ENCODE measurements at places on chromosomes 2 and 18.

DNA sequence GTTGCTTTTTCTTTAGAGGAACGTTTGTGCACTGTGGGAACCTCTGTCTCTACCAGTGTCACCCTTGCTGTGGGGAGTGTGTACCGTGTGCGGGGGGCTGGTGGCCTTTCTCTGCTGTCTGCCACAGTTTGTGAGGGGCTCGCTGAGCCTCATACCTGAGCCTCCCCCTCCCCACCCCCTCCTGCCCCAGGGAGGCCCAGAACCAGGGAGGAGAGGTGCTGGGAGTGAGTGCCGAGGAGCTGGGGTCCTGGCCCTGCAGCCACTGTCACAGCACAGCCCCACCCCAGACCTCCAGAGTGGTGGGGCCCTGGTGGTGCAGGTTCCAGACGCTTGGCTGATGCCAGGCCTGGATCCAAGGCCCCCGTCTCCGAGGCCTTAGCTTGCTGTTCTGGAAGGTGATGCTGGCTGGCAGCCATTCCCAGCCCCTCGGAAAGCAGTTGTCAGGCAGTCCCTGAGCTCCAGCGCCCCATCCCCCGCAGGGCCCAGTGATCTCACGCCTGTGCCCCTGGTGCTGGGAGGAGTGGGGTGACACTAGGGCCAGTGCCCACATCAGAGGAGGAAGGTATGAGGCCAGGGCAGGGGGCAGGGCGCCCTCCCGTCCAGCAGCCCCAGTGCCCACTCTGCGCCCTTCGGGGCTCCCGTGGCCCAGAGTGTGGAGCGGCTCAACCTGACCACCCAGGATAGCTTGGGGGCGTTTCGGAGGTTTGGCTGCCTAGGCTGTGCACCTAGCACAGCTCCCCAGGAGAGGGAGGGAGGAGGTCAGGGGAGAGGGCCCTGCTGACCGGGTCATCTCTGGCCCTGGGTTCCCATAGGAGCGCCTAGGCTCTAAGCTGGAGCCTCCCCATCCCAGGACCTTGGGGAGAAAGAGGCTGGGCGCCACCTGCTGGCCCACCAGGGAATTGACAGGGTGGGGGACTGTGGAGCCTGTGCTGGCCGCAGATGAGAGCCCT lies 53.0 kb upstream of the ALPP start:
- no peak for DNase-seq

- DNase-seq, result no peak
Measured at GRCh38 chr2:173101687-173102086, 26.0 kb downstream of the MAP3K20 start.

DNA sequence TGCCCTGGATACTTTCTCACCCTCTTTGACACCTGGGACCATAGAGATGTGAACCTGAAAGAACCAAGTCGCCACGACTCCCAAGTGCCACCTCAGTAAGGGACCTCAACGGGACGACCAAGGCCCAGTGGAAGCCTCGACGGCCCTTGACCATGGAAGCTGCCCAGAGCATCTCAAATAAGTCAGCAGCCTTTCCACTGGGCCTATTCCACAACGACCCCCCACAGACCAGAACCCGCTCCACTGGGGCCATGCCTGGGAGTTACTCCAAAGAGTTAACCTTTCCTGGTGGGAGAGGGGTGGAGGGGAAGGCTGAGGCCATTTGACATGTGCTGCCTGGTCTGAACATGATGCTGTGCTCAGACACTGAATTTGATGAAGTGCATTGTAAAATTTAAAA lies 146.9 kb downstream of the KLHL29 start:
- DNase-seq, result no peak

GRCh38 chr2:176129813-176130146 lies 275 bp downstream of the HOXD8 start:
- no peak for DNase-seq

- no peak for DNase-seq
Measured at GRCh38 chr18:70234667-70235459, 29.4 kb upstream of the RTTN start.

DNA sequence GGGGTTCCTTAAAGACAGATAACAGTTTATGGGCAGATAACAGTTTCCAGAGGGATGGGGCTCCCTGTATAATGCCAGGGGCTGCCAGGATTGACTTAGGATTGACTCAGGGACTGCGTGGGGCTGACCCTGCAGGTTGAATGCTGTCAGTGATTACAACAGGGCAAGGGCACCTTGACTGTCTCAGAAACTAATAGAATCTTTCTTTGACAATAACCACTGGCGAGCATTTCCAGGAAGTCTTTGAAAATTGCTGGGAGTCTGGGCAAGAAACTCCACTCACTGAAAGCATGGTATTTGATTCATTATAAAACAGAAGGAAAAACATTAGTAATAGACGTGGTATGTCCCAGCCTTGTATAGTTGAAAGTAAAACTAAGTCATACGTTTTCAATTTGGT lies 101.0 kb downstream of the GPD2 start:
- no peak for DNase-seq

DNA sequence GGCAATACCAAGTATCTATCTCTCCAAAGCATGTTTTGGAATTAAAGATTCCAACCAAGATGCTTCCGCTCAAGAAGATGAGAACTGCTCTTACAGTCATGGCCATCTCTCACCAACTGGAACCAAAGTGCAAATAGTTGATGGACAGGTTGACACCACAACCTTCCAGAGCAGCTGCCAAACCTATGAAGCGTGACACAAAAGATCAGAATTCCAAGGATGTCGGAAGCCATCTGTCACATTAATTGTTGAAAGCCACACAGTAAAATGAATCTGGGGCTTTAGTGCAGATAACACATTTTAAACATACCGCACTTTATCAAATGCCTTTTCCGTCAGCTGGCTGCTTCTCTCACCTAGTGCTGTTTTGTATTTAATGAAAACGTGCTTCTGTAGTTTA lies 195.7 kb downstream of the CDH20 start:
- no peak for DNase-seq

DNA sequence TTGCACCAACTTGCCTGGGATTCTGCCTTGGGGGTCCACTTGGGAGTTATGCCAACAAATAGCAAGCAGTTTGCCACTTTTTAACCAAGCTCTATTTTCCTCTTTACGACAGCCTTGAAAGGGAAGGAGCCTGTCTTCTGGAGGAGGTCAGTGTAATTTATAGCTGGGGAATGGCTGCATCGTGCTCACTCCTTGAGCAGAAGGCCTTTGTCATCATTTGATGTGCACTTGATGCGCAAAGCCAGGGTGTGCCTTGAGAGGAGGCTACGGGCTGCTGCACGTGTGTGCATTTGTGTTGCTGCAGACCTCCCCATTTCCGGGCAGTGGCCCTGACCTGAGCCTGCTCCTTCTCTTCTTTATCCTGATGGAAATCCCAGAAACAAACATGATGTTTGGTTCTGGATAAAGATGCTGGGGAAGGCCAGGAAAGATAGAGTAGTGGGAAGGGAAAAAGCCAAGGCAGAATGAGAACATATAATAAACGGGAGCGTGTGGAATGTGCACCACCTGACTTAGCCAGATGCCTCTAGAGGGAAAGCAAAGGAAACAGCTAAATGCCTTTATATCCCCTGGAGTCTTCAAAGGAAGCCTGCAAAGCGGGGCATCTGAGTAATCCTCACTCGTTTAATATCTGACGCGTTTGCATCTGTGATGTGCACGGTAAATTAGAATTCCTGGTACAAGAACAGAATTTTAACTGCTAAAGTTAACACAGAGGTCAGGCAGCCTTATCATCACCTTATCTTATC lies 68.3 kb upstream of the ZNF521 start:
- DNase-seq, result no peak

- peak; percentile 63 for DNase-seq
Measured at GRCh38 chr2:221641181-221641871, 69.2 kb upstream of the EPHA4 start.

DNA sequence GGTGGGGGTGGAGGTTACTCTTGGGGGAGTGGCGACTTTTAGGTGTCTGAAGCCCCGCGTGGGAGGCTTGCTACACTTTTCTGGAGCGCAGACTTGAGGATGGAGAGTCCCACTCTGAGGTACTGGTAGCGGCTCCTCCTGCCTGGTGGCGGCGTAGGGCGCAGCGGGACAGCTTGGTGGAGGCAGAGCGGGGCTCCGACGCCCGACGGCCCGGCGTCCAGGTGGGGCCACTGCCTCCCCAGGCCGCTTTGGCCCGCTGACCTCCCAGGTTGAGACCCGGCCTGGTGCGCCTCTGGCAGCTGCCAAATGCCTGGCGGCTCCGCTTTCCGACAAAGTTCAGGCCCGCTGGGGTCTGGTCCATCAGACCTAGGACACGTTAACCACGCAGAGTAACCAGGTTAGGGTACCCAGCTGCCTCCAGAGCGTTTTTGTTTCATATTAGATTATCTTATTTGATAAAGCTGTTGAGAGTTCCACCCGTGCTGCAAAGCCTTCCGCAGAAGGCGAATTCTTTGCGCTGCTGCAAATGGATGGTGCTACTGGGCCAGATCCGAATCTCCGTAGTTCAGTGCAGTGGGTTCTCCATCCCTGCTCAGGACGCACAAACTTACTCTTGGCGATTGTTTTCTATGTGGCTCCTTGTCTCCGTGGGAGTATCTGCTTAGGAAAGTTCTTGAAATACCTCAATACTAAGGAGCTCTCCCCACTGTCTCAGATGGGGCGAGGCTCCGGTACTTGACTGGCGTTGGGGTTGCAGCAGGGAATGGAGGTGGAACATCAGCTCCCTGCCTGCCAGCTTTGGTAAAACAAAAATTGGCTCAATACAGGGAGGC lies 405.9 kb downstream of the XIRP2 start:
- DNase-seq, result no peak

DNA sequence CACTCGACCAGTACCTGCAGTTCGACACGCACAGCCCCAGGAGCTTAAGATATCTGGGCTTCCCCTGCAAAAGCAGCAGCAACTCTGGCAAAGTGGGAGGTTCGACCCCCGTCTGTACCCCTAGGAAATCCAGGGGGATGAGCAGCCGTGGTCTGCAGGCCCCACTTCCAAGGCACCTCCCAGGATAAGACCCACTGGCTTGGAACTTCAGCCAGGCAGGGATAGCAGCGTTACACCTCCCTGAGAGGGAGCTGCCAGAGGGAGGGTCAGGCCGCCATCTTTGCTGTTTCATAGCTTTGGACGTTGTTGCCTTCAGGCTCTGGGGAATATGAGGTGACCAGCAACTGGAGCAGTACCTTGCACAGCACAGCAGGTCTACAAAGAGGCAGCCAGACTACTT lies 351.1 kb downstream of the SOX11 start:
- no peak for DNase-seq

DNA sequence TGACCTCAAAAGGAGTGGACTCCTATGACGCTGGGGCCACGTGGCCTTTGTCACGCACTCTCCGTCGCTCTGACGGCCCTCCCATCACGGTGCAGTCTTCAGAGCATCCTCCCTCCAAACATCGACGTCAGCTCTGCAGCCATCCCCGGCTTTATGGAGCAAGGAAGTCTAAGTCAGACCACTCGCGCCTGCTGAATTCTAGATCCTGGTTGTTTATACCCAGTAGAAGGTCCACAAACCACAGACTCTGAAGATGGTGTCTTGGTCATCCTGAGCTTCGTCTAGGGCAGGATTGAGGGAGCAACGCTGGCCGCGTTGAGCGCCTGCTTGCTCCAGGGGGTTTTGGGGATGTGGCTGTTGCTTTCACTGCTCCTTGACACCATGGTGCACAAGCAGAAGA lies 228.0 kb upstream of the SALL3 start:
- no peak for DNase-seq

- DNase-seq, result no peak
Measured at GRCh38 chr18:48922226-48922800, 28.5 kb downstream of the SMAD7 start.

DNA sequence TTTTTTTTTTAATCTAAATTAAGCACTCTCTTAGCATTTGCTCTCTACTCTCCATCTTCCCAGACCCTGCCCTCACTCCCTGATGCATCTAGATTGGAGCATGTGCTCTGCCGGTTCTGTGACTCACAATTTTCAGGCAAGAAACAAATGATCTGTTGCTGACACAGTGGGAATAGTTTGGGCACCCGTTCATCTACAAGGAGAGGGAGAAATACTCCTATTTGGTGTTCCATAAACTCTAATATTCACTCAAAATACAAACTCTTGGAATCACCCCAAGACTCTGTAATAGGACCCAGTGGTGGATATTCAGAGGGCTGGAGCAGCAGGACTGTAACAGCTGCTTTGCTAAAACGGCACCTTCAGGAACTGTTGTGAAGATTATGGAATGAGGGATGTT lies 37.1 kb upstream of the LINC00305 start:
- DNase-seq, result no peak

GRCh38 chr18:79695856-79696850 lies 16.6 kb downstream of the CTDP1 start:
- DNase-seq, result no peak

DNA sequence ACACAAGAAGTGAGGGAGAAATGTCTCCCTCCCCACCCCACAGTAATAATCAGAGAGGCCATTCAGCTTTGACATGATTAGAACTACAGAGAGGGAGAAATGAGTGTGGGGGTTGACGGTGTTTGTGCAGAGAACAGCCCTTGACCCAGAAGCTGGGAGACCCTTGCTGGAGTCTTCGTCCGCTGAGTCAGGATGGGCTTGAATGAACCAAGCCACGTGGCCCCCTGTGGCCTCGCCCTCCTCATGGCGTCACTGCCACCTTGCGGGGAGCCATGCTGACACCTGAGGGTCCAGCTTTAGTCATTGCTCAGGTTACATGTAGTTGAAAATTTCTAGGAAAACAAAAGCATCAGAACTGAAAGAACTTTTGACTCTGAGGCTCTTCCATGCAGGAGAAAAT lies 101.2 kb downstream of the DGKD start:
- DNase-seq, result no peak

DNA sequence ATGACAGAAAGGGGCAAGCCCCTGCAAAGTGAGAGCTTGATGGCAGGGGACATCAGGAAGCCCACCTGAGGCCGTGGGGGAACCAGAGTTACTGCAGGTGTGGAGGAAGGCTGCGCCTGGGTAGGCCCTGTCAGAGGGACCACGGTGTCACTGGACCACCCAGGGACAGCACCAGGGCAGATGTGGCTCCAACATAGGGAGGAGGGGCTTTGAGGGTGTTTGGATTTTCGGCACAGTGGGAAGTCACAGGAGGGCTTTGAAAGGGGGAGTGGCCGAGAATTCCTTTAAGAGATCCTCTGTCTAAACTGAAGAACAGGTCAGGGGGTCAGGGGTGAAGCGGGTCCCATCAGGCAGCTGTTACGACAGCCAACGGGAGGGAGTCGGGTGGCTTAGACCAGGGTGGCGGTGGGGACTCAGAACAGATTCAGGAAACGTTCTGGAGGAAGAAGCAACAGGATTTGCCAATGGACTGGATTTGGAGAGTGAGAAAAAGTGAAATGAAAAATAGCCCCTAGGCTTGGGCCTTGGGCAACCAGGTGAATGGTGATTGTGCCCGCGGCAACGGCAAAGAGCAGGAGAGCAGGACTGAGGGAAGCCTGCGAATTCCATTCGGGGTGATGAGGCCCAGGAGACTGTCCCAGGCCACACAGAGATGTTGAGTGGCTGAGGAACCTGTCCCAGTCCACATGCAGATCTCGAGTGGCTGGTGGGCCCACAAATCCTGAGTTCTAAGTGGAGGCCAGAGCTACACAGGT lies 166.1 kb downstream of the LAMA1 start:
- DNase-seq, result no peak

DNA sequence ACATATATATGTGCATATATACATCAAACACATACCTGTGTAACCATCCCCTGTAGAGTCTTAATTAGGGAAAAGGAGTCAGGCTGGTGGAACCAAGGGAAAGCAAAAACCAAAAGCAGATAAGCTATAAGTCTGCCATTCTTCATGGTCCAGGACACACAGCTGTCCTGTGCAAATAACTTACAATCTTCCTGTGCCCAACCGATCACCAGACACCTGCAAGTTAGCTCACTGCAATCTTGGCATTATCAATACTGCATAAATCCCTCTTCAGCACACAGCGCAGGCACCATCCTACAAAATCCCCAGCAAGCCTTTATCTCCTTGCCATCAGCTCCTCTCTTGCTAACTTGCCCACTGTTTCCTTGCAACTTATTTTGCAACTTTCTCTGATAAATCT lies 60.8 kb upstream of the DYNAP start:
- no peak for DNase-seq

- no peak for DNase-seq
Measured at GRCh38 chr2:132656266-132656975, 13.6 kb downstream of the LYPD1 start.

All from GF-D8 (cell line).